ENCODE measurements at places on chromosomes 3 and 15. TPM values are rescaled to one million over a fixed set of nuclear protein-coding genes. Genes with fewer than 3 reads are reported as not detected.

- no peak for DNase-seq
These were observed 30.0 kb upstream of the RPL14 start for GRCh38 chr3:40427045-40427669.

DNA sequence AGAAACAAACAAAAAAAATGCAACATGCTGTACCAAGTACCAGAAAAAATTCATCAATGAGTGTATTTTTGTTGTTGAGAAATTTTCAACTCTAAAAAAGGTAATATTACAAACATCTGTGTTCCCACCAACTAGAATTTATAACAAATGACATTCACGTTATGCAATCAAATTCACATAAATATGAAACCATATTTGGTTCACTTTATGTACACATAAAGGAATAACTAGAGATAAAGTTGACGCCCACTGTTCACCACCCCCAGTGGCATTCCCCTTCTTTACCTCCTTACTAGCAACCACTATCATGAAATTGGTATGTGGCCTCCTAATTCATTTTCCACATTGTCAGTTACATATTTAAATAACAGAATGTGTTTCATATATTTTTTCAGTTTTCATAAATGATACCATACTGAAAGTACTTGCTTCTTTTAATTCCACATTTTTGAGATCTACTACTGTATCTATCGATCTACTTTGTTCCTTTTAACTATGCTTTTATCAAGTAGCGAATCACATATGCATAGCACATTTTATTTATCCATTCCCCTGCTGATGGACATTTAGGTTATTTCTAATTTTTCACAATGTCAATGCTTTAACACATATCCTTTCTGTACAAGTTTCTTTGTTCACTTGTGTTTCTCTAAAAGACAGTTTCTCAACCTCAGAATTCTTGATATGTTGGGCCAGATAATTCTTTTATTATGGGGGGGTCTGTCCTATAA lies 34.5 kb downstream of the TBC1D5 start:
- DNase-seq: no peak

DNA sequence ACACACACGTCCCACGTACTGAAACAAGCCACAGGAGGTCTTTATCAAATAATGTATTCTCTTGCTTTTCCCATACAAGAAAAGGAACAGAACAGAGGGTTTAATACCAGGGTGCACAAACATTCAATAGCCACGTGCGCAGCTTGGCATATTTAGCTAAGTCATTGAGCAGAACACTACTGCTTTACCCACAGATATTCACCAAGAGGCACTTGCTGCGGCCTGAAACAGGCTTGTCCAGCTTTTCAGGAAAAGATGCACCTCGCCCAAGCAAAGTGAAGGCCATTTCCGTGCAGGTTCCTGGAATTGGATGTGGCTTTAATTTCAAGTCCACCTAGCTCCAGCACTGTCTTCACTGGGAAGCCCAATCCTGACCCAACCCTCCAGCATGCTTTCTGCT lies 17.6 kb downstream of the ZDHHC3 start:
- no peak for DNase-seq

GRCh38 chr15:71800835-71801745 lies 9.3 kb upstream of the NR2E3 start:
- DNase-seq: peak; percentile 94

DNA sequence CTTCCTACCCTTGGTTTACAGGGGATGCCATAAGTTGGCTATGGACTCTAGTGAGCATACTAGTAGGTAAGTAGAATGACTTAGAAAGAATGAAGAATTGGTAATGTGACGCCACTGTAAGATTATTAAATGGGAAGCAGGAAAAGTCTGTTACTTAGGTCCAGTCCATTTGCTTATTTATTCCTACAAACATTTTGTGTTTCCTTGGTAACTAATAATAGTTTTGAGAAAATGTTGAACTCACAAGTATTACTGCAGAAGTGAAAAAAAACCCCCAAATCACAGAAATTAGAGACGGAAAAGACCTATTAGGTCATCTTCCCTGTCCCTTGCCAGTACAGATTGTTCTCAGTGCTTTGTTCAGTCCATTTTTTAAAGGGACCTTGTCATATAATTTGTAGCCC lies 63.5 kb downstream of the CMSS1 start:
- peak; percentile 45 for DNase-seq

DNA sequence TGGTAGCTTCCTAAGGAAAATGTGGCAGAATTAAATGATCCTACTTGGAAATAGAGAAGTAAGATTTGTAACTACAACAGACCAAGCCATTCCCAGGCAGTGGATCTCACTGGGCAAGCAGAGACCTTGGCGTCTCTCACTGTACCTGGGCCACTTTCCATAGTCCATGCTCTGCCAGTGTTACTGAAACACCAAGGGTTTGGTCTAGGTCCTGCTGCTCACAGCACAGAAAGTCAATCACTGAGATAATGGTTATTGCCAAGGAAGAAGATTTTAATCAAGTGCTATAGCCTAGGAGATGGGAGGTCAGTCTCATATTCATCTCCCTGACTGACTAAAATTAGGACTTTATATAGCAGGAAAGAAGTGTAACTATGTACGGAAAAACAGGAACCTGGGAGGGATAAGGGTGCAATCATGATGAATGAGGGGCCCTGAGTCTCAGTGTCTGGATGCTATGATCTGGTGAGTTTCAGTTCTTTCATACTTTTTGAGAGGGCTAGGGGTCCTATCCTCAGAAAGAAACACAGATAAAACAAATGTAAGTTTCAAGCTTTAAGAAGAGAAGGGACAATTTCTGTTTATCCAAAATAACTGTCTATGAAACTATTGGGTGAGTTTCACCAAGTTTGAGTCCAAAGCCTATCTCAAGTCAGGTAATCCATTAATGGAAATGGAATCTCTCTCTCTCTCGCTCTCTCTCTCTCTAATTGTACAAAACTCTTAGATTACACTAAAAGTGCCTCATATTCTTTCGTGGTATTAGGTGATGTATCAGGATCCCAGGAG lies 20.6 kb downstream of the GPR15 start:
- DNase-seq: no peak

DNA sequence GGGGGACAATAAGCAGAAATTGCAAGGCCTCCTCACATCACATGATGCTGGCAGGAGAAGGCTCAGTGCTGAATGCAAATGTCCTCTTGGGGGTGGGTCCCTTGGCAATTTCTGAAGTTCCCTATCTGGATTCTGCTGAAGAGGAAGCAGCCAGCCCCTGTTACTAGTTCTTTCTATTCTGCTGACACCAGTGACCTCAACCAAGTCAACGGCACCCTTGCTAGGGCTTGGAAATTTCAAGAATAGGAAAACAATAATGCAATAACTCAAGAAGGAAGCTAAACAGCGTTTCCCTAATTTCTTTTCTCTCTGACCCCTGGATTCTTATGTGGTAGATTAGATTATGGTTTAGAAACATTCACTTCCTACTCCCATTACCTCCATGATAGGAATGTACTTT lies 46.2 kb upstream of the FOXP1 start:
- no peak for DNase-seq

GRCh38 chr15:35674873-35675781 lies 129.2 kb upstream of the DPH6 start:
- peak; percentile 58 for DNase-seq

SST gene
- 0.89 TPM for total RNA-seq

RTP3 gene
- total RNA-seq: not detected

ECE2 gene
- total RNA-seq: not detected

VIPR1 gene
- total RNA-seq: 10.1 TPM

MAP6D1 gene
- 1.2 TPM for total RNA-seq

TLR9 gene
- total RNA-seq: not detected

GOLIM4 gene
- 39.2 TPM for total RNA-seq

Data from skin of body (tissue), 3 donors.